ENCODE measurements at places on chromosomes 5 and 9.

DNA sequence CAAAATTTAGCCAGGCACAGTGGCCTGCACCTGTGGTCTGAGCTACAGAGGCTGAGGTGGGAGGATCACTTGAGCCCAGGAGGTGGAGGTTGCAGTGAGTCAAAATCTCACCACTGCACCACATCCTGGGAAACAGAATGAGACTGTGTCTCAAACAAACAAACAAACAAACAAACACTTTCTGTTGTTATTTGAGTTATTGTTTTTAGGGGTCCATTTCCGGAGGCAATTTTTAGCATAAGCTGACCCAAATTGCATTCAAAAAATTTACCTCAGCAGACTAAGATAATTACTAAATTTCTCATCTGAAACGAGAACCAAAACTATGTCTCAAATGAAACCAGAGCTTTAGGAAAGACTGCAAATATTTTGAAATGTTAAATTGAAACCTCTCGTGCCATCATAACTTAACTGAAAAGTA lies 1485.1 kb downstream of the EFNA5 start:
- DNase-seq = no peak

GRCh38 chr5:15132816-15133405 lies 261.3 kb upstream of the ANKH start:
- DNase-seq = no peak

- DNase-seq = no peak
Measured at GRCh38 chr5:91126888-91127287, 256.2 kb downstream of the ARRDC3 start.

DNA sequence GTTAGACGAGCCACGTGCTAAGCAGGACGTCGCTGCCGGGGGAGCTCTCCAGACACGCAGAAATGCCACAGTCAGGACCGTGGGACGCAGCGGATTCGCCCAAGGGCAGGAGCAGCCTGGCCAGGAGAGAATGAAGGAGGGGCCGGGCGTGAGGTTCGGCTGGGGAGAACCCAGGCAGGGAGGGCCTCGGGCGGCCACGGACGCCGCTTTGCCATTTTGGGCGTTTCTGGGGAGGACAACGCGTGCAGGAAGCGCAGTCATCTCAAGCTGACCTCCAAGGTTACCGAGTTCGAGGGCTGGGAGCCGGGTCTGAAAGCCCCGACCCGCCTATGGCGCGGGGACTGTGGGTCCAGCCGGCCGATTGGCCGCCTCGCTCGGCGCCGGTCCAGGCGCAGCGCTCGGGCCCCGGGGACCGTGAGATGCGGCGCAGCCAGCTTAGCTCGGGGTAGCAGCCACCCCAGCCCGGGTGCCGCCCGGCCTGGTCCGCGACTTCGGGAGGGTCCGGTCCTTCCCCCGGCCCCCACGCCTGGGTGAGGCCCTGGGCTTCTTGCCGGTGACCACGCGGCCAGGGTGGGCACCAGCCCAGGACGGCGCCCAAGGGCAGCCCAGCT lies 760 bp upstream of the MAN1B1 start:
- DNase-seq = no peak

GRCh38 chr9:113220467-113221002 lies 542 bp downstream of the FKBP15 start:
- DNase-seq = peak; percentile 33

DNA sequence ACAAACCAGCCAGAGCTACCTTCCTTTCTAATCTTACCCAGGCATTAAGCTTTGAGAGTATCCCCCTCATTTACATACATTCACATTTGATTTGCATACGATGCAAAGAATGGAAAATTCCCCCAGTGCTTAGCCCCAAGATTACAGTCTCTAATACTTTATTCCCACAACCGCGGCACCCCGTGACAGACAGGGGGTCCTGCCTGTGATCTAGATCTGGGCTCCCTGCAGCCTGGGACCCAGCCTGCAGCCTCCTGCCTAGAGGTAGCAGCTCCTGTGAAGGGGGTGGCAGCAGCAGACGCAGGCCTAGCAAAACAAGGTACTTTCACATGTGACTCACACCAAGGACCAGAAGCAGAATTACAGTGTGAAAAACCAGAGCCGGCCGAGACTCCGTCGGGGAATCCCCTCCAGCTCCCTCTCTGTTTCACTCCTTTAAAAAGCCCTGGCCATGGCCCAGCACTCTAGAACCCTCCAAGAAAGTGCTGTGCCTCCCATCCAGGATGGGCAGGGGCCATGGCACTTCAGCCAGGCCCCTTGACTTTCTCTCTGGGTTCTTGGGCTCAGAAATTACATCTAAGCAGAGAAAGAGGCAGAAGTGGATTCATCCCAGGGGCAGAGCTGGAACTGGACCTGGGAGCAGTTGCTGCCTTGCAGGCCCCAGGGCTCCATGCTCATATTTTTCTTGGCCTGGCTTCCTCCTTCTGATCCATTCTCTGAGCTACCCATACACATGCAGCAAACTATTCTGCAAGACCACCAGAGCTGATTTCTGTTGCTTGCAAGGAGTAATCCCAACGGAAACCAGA lies 14.0 kb upstream of the TCF7 start:
- peak; percentile 79 for DNase-seq

DNA sequence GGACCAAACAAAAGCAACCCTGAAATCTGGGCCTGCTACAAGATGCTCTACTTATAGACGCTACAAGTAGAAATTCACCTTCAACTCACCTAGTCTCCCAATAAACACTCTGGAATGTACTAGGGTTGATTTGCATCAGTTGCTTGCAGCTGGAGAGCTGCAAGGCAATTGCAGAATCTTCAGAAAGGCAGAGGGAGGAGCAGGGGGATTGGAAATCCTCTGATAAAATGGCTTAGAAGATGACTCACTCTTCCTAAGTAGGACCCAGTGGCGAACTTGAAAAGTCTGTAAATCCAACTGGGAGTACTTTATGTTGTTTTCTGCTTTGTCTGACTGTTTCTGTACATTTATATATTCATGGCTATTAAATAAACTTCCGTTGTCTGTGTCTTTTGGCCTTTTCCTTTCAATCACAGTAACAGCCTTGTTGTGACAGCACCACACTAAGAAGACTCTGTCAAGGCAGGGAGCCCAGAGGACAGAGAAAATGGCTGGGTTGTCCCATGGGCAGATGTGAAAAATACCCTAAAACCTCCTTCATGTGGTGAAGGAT lies 14.7 kb upstream of the MLLT3 start:
- no peak for DNase-seq

DNA sequence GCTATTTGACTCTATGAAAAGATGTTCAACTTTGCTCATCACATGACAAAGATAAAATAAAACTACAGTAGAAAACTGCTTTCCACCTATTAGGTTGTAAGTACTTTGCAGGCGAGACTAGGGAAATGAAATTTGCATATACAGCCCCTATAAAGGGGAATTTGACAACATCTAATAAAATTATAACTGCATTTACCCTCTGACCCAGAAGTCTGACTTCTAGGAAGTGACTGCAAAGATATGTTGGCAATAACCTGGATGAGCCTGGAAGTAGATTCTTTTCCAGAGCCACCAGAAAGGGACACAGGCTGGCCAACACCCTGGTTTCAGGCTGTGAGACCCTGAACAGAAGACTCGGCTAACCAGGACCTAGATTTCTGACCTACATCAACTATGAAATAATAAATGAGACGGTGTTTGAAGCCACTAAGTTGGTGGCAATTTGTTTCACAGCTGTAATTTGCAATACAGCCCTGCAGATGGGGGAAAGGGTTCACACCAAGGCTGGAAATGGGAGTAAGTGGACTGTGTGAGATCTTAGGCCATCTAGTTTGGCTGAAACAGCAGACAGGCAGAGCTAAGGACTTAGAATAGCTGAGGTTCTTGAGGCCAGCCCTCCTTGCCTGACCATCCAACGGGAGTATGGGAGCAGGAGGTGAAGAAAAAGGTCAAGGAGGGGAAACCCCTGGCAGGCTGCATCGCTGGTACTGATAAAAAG lies 106.6 kb downstream of the SIL1 start:
- no peak for DNase-seq

- DNase-seq = no peak
Measured at GRCh38 chr9:126510564-126510963, 103.2 kb upstream of the LMX1B start.

GRCh38 chr5:14245132-14245925 lies 102.2 kb downstream of the TRIO start:
- no peak for DNase-seq

- no peak for DNase-seq
Measured at GRCh38 chr5:149254506-149254905, 17.2 kb upstream of the AFAP1L1 start.

DNA sequence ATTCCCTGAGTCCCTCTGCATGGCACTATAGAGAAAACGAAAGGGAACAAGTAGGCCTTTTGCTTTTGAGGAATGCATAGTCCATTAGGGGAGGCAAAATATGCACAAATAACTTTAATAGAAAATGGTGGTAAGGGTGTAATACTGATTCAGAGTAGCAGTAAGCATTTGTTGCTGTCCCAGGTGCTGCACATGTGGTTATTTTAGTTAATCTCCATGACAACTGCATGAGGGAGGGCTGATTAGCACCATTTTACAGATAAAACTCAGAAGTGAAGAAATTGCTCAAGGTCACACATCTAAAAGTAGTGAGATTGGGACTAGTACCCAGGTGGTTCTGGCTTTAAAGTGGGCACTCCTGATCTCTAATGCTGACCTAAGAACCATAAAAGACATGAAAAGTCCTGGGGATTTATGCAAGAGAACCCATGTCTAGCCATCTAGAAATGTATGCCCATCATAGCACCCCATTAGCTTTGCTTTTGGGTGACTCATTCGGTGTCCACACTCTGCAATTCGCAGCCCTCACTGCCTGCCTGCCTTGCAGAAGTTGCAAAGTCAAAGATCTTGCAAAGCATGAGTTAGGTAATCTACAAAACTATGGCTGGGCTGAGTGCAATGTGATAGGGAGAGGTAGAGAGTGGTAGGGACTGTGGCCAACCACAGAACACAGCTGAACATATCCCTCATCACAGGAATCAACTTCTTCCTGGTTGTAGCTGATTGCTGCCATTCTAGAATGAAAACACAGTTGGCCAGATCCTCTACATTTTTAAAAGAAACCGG lies 195.2 kb downstream of the PTTG1 start:
- no peak for DNase-seq

- no peak for DNase-seq
Measured at GRCh38 chr5:6805841-6806240, 92.6 kb downstream of the TENT4A start.

DNA sequence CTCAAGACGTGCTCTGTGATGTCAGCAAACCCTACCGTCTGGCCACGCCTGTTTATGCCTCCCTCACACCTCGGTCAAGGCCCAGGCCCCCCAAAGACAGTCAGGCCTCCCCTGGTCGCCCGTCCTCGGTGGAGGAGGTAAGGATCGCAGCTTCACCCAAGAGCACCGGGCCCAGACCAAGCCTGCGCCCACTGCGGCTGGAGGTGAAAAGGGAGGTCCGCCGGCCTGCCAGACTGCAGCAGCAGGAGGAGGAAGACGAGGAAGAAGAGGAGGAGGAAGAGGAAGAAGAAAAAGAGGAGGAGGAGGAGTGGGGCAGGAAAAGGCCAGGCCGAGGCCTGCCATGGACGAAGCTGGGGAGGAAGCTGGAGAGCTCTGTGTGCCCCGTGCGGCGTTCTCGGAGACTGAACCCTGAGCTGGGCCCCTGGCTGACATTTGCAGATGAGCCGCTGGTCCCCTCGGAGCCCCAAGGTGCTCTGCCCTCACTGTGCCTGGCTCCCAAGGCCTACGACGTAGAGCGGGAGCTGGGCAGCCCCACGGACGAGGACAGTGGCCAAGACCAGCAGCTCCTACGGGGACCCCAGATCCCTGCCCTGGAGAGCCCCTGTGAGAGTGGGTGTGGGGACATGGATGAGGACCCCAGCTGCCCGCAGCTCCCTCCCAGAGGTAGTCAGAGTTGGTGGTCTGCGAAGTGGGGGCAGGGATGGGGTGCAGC lies 103.2 kb downstream of the PPARGC1B start:
- DNase-seq = no peak

GRCh38 chr5:66472010-66472409 lies 124.2 kb upstream of the MAST4 start:
- DNase-seq = no peak

DNA sequence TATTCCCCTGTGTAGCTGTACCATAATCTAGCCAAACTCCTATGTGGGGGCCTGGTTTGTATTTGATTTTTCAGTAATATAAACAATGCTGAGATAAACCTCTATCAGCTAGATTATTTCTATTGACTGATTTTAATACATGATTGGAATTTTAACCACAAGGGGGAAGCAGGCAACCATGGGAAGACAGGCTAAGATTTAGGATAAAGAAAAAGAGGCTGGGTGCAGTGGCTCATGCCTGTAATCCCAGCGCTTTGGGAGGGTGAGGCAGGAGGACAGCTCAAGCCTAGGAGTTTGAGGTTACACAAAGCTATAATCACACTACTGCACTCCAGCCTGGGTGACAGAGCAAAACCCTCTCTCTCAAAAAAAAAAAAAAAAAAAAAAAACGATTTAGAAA lies 18.1 kb upstream of the GPX3 start:
- DNase-seq = no peak

DNA sequence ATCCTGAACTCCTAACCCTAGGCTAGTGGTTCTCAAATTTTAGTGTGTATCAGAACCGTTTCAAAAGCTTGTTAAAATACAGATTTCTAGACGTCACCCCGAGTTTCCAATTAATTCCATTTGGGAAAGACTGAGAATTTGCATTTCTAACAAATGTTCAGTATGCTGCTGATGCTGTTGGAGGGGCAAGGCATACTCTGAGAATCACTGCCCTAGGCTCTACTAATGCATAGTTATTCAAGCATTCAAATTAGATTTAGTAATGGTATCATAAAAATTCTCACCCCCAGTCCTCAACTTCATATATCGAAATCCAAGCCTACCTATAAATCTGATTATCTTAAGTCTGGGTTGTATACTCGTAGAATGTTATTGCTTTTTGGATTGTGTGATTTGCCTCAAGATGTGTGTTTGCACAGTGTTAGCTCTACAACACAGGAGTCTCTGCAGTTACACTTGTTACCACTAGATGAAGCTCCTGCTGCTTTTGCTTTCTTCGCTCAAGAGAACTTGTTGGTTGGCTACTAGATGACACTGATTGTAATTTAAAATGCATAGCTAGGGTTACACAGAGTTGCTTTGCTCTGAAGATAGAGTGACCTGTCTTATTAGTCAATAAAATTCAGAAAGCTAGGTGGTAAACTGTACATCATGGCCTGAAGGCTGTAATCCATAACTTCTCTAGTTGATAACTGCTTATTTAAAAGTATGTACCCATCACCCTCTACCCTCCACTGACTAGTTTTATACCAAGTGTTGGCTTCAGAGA lies 7.5 kb upstream of the ERAP2 start:
- DNase-seq = no peak

DNA sequence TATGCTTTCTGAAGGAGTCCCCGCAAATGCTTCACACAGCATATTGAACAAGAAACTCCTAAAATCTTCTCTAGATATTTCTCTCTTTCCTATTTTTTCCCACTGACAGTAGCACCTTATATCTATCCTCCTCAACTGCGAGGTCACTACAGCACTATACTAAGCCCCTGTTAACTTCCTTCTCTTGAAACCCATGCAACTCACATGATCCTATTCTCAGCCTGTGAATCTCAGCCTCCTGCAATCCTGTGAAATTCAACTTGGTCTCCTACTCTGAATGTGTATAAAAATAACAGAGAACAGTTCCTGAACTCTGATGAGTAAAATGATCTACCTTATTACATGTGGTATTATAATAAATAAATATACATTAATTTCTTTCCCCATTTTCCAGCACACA lies 6.1 kb upstream of the PLGRKT start:
- DNase-seq = no peak

- no peak for DNase-seq
Measured at GRCh38 chr5:175025077-175025476, 300.7 kb downstream of the MSX2 start.

GRCh38 chr5:157479612-157480510 lies 19.8 kb downstream of the NIPAL4 start:
- DNase-seq = no peak

Data from T-cell (primary cell).